T47D (cell line): ENCODE measurements at places on chromosomes 2 and 18.

DNA sequence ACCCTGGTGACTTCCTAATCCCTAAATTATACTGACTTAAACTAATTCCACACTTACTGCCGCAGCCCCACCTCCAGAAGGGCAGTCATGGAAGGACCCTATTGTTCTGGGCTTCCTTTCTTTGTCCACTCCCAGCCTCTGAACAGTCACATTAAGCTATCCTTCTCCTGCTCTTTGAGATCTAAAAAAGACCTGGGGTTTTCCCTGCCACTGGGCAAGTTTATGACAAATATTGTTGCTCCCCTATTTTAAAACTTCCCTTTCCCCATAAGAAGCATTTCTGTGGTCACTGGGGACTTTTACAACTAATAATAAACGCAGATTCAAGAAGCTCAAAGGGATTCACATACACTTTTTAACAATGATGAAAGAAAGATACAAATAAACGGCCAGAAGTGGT lies 47.2 kb upstream of the XPO1 start:
- no peak for DNase-seq

GRCh38 chr18:36139245-36139644 lies 9.5 kb downstream of the ELP2 start:
- DNase-seq, result no peak

DNA sequence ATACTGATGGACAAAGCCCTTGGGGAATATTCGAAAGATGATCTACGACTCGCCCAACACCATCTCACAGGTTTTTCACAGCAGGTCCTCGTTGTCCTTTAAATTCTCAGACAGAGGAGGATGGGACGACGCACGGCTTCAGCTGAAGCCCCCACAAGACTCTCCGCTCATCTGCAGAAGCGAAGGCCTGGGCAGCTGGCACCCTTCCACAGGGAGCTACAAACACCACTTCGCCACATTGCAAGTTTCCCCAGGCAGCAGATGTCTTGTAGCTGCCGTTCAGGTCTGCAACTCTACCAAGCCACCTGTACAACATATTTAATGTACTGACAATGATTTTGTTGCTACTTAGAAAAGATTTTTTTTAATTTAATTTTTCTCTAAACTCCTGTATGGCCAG lies 642.9 kb downstream of the ZEB2 start:
- DNase-seq, result no peak

- no peak for DNase-seq
Observed at GRCh38 chr2:112811276-112811831, 25.2 kb downstream of the IL1B start.

- no peak for DNase-seq
Observed at GRCh38 chr2:27074738-27075565, 3.5 kb upstream of the EMILIN1 start.

GRCh38 chr2:234496835-234497593 lies at the start of gene ARL4C:
Gene ARL4C, minus strand, starts transcription at chr2:234497081. Its CDS starts 495 bp downstream, at chr2:234496586.
- peak; percentile 77 for DNase-seq

DNA sequence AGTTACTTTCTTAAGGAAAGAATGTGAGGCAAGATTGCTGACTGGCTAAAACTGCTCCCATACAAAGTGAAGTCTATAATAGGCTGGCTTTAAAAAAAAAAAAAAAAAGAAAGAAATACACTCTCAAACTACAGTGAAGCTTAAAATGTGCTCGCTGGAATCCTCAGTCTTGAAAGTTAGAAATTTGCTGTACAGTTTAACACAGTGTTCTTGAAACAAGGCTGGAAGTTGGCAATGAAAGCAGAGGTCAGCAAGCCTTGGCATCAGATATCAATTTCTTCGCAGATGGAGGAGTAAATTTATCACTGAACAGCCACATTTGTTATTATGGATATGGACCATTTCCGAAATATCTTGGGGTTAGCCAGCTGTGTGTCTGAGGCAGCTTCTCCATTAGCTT lies 392.9 kb downstream of the ZNF516 start:
- DNase-seq, result no peak

DNA sequence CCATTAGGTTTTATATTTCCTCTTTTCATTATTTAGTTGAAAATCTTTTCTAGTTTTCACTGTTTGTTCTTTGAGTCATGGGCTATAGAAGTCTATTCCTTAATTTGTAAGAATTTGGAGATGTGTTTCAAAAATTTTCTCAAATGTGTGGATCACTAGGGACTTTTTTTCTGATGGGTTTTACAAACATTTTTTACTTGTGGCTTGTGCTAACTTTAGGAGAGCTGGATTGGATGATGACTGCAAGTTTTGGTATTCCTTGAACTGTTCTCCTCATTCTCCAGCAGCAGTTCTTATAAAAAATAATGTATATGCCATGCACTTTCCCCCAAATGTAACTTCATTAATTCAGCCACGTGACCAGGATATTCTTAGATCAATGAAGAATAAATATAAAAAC lies 94.7 kb upstream of the CWC22 start:
- DNase-seq, result no peak

DNA sequence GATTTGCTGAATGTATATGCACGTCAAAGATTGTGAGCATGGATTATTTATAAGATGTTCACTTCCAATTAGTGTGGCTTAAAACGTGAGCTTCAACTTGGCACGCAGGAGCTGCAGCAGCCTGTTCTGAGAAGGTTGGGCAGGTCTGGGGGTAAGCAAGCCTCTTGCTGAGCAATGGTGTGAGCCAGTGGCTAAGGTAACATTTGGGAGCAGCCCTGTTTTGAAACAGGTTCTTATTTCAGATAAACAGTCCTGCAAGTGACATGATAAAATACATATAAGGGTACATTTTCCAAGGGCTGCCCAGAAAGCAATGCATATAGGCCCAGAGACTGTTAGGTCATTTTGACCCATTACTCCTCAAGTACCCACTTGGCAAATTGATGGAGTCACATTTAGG lies 415.3 kb downstream of the ZNF521 start:
- no peak for DNase-seq

DNA sequence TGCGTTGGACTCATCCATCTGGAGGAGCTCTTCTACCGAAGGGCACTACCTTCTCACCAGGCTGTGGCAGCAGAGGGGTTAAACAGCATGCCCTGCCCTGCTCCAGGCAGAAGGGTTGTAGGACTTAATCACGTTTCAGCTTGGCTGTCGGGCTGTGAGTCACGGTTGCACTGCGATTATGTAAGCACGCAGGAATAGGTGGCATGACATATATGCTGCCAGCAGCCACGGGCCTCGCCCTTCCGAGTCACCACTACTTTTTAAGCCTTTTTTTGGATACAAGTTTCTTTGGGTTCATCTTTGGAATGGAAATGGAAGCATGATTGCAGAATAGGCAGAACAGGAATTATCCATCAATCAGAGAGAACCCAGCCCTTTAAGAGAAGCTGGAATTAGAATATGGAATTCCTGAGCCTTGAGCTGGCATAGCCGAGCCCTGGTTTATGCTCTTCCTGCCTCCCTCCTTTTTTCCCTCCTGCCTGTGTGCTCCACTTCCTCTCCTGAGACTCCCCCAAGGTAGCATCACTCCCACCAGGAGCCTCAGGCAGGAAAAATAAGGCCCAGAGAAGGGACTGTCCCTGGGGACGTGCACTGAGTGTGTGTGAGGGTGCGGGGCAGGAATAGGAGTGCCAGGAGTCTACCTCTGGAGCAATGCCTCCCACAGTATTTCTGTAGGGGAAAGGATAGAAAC lies 86.8 kb downstream of the SEMA4F start:
- DNase-seq, result peak; percentile 27

DNA sequence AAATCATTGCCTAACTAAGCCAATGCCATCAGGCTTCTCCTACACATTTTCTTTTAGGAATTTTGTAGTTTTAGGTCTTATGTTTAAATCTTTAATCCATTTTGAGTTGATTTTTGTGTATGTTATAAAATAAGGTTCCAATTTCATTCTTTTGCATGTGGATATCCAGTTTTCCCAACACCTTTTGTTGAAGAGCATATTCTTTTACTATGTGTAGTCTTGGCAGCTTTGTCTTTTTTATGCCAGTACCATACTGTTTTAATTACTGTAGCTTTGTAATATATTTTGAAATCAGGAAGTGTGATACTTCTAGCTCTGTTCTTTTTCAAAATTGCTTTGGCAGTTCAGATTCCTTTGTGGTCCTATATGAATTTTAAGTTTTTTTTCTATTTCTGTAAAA lies 11.0 kb downstream of the FASTKD2 start:
- no peak for DNase-seq

DNA sequence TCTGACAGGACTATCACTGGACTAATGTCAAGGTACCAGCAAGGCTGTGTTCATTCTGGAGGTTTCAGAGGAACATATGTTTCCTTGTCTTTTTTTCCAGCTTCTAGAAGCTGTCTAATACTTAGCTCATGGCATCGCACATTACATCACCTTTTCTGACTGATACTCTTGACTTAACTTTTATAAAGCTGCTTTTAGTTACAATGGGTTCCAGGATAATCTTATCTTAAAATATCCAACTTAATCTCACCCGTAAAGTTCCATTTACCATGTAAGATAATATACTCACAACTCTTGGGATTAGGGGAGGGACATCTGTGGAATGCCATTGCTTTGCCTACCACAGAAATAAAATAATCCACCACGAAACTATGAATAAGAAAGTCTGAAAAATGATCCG lies 394.2 kb downstream of the CDH19 start:
- no peak for DNase-seq

- DNase-seq, result no peak
Observed at GRCh38 chr2:36362291-36362690, 6.7 kb downstream of the CRIM1 start.

DNA sequence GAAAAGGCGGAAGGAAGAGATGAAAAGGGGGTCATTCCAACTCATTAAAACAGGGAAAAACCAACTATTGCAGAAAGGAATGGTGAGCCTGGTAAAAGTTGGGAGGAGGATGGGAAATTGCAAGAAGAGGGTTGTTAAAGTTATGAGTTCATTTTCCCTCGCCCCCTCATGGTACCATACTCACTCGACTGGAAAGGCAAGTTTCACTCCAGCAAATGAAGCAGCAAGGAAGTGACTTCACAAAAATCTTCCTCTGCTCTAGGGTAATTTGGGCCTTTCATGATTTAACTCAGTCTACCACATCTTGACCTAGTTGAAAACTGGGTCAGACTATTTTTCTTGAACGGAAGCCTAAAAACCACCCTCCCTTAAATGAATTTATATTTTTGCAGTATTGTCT lies 22.8 kb upstream of the DAW1 start:
- no peak for DNase-seq

- DNase-seq, result no peak
Observed at GRCh38 chr2:189217051-189217450, 37.5 kb upstream of the COL5A2 start.

- no peak for DNase-seq
Observed at GRCh38 chr2:168992026-168992425, 39.1 kb downstream of the ABCB11 start.

DNA sequence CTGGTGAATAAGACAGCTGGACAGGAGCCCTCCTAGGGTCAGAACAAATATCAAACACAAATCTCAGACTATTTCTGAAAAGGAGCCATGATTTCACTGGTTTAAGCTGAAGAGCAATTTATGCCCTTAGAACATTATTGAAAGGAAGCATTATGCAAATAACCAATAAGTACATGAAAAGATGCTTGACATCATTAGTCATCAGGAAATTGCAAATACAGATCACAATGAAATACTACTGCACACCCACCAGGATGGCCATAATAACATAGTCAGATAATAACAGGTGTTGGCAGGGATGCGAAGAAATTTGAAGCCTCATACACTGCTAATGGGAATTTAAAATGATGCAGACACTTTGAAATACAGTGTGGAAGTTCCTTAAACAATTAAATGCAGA lies 176.4 kb upstream of the RAB6C start:
- DNase-seq, result no peak

DNA sequence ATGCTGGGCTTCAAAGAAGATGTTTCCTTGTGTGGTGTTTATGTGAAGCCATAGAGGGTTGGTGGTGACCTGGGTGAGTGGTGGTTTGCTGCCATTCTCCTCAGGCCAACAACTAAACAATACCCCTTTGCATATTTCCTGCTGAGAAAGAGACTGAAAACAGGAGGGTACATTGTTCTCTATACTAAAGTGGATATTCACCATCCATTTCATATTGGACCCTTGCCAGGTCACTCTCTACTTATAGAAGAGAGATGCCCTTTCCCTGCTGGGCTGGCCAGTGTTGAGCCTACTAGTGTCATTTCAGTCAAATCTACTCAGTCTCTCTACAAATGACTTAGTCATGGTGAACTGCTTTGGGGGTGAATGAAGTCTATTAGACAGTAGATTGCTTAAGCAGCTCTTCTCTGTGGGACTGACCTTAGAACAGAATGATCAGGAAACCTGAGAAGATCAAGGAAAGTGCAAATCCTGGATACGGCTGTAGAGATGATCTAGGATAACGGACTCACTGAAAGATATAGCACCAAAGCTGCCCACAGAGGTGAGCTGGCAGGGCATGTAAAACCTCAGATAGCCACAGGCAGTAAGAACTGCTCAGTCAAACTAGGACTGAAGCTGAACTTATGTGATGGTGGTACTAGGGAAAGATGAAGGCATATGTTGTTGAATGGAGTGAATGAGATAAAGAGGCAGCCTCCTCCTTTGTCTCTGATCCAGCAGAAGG lies 154.9 kb downstream of the MYO3B start:
- DNase-seq, result no peak

DNA sequence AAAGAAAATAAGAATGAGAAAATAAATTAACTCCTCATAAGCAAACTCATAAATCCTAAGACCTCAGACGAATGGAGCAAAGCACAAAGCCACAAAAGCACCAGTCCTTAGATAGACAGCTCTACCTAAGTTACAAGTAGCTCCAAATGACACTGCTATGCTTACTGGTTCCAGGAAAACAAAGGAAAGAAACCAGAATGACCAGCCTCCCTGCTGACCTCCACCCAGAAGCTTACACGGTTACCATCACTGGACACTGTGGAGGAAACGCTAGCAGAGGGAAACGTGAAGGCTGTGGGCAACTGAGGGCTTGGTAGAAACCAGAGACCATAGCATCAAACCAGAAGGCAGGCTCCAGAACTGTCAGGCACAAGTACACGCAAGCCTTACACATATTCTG lies 67.8 kb downstream of the STK39 start:
- DNase-seq, result no peak

DNA sequence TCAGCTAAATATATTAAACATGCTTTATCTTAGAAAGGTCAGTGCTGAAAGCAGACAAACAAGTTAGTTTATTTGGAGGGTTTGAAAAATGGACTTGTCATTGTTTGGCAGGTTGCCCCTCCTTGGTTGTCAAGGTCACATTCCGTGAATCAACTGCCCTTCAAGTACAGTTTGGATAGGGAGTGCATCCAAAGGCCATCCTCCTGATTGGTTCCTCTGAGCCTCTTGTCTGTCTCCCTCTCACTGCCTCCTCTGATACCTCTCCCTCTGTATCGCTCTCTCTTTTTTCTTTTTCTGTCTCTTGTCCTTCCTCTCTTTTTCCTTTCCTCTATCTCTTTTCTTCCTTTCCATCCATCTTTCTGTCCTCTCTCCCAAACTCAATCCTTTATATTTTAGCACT lies 5.4 kb downstream of the ITGAV start:
- no peak for DNase-seq
